Stimulated activated CD8-positive, alpha-beta memory T cell treated with anti-CD3 and anti-CD28 coated beads, Interleukin-15, amount 100 ng/mL, for 24 hours (primary cell): ENCODE measurements at places on chromosomes 16 and 17.
A peak's percentile ranks its signal among the peaks of the same experiment; 100 is the strongest.

DNA sequence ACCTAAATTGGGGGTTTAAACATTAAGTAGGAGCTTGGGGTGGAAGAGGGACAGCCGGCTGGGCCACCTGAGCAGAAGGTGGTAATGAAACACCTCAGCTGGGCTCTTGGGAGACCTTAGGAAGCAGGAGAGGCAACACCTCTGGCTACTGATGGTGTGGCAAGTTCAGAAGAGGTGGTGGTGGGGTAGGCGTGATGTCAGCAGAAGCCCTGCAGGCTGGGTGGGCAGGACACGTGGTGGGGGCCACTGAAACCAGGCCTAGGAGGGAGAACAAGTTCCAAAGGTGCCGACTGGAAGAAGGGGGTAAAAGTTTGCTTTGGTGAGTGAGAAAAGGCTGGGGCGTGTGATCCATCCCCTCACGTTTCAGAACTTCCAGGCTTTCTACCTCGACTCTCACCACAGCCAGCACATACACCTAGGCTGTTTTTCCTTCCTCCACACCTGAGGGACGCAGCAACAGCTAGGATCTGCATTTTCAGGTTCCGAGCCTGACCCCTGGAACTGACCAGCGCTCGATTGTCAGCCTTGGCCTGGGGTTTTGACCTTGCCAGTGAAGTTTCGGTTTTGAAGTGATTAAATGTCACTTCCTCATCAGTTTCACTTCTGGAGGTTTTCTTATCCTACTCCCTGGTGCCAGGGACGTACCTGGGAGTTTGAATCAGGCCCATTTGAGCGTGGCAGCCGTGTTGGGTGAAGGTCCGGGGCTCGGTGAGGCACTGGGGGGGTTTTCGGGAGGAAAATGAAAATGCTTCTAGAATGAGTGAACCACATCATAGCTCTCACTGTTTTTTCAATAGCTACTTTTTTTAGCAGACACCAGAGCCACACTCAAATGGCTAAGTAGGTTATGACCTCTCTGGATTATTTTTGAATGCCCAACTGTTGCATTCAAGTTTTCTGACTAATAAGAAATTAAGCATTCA is 10.0 kb downstream of the SNN start:
- no peak for DNase-seq

DNA sequence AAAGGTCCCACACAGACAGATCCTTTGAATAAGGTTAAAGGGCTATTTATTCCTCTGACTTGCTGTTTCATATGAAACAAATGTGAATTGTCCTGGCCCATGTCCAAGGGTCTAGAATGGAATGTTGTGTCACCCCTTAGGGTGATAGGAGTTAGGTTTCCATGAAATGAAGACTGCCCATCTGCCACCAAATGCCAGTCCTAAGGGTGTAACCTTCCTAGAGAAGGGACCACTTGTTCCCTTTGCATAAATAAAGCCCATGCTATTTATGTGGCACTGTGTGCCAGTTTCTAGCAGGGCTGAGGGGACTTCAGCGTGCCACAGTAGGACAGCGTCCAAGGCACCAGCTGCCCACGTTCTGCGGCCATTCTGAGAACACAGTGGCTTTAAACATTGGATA is 171.3 kb downstream of the ABCA8 start:
- no peak for DNase-seq

GRCh38 chr17:2655546-2655945 is 56.0 kb downstream of the CLUH start:
- DNase-seq: no peak

- no peak for DNase-seq
Measured at GRCh38 chr16:58026705-58027160, 1.2 kb downstream of the MMP15 start.

GRCh38 chr16:59058250-59058649 is 324.1 kb upstream of the GOT2 start:
- DNase-seq: no peak

- DNase-seq: no peak
Measured at GRCh38 chr17:19905502-19905901, 37.8 kb upstream of the ULK2 start.

- peak; percentile 81 for DNase-seq
Measured at GRCh38 chr17:75046407-75047289, at the start of the genes ATP5PD and KCTD2. ATP5PD (minus strand) TSS chr17:75046969; CDS start chr17:75042650, 4,319 bp downstream. KCTD2 (plus strand) TSS chr17:75047225; CDS start chr17:75047251, 26 bp downstream.

DNA sequence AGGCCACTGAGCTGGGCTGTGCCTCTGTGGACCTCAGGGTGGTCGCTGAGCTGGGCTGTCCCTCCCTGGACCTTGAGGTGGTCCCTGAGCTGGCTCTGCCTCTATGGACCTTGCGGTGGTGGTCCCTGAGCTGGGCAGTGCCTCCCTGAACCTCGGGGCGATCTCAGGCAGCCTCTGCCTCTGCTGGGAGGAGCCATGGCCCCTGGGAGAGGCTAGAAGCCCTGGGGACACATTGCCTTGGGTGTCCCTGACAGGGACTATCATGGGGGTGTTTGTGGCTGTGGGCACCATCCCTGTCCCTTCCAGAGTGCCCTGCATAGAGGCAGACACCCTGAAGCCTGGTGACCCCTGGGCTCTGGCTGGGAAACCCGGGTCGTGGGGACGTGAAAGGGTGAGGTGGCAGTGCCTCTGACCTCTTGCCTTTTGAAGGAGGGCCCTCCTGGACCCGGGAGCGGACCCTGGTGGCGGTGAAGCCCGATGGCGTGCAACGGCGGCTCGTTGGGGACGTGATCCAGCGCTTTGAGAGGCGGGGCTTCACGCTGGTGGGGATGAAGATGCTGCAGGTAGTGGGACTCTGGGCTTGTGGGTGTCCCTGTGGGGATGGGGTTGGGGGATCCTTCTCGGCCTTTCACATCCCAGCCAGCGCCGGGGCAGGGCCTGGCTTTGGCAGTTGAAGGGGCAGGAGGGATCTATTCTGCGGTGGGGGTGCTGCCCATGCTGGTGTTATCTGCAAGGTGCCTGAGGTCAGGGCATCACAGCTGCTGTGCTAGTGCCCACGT is 1.8 kb downstream of the NME4 start:
- DNase-seq: no peak

GRCh38 chr17:51045621-51046020 is 75.0 kb downstream of the SPAG9 start:
- DNase-seq: no peak

GRCh38 chr17:42118545-42118944 is 2.6 kb downstream of the KAT2A start:
- no peak for DNase-seq

- DNase-seq: no peak
Measured at GRCh38 chr17:48045316-48046001, 2.7 kb upstream of the NFE2L1 start.

DNA sequence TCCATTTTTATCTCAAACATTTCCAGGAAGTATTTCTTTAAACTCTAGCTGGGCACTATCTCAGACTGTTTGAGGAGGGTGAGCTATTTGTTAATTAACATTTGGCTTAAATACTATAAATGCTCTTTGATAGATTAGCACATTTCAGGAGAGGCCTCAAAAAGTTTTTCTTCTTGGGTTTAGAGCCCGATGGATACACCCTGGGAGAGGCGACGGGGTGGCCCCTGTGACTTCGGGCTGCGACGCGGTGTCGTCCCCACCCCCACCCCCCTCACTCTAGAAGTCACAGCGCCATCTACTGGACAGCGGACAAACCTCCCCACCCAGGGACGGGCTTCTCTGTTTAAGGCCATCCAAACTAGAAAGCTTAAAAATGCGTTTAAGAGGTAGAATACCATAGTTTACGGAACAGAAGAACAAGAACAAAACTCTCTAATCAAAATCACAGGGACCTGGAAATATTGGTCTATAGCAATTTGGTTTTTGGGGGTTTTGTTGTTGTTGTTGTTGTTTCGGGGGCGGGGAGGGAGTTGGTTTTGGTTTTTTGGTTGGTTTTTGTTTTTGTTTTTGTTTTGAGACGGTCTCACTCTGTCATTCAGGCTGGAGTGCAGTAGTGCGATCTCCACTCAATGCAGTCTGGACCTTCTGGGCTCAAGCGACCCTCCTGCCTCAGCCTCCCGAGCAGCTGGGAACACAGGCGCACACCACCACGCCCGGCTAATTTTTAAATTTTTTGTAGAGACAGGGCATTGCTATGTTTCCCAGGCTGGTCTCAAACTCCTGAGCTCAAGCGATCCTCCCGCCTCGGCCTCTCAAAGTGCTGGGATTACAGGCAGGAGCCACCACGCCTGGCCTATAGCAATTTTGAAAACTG is 254.4 kb downstream of the C16orf95 start:
- DNase-seq: peak; percentile 15

DNA sequence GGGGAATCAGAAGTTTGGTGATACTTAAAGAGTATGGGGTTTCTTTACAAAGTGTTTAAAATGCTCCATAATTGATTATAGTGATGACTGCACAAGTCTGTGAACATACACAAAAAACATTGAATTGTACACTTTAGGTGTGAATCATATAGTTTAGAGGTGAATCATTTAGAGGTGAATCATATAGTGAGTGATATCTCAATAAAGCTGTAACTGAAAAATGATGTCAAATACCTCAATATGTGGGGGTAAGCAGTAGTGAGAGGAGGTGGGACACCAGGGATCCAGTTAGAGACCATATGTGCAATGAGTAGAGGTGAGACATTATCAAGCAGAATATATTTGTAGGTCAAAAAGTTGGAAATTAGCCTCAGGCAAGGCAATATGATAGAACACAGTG is 264.5 kb downstream of the PMP22 start:
- DNase-seq: no peak

GRCh38 chr16:81834868-81835267 is 55.8 kb downstream of the PLCG2 start:
- no peak for DNase-seq

DNA sequence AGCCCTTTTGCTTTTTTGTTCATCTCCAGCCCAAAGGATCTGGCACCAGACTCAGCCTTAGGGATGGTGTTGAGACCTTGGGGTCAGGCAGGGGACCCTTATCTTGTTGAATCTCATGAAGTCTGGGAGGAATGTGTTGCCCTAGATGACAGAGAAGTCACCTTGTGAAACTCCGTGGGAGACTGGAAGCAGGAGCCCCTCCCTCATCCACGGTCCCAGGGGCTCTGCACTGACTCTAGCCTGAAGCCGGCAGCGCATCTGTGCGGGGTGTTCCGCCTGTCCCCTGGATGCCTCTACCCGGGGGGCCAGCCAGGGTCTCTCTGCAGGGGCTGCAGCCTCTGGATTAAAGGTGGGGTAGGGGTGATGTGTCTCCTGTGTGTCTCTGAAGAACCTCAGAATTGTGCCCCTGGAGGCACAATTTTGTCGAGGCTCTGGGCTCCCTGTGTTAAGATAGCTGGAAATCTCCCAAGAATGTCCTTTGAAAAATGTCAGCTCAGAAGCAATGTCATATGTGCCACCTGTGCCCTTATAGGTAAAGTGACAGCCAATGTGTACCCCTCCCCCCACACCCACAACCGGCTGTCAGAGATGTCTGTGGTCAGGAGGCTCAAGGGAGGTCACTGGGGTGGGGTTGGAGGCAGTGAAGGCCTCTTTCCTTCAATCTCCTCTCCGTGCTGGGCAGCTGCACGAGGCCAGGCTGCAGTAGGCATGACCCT is 32.1 kb upstream of the CDC42EP4 start:
- no peak for DNase-seq
